ENCODE measurements at places on chromosomes 2 and 18.
A peak's percentile ranks its signal among the peaks of the same experiment; 100 is the strongest.

GRCh38 chr2:37802211-37802752, 122.8 kb upstream of the RMDN2 start:
- no peak for DNase-seq

DNA sequence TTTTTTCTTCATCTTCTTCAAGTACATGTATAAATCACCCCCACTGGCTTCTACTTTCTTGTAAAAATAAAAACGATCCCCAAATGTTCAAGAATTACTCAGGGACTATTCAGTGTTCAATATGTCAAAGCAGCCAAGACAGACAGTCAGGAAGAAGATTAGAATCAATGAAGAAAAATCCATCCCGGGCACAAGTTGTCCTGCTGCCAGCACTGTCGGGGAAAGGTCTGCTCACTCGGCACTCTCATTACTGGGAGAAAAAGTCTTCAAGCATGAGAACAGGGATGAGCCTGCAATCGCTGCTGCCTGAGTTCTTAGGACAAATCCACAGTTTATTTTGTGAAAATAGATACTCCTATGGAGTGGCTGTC, 482.8 kb upstream of the KLHL29 start:
- no peak for DNase-seq

DNA sequence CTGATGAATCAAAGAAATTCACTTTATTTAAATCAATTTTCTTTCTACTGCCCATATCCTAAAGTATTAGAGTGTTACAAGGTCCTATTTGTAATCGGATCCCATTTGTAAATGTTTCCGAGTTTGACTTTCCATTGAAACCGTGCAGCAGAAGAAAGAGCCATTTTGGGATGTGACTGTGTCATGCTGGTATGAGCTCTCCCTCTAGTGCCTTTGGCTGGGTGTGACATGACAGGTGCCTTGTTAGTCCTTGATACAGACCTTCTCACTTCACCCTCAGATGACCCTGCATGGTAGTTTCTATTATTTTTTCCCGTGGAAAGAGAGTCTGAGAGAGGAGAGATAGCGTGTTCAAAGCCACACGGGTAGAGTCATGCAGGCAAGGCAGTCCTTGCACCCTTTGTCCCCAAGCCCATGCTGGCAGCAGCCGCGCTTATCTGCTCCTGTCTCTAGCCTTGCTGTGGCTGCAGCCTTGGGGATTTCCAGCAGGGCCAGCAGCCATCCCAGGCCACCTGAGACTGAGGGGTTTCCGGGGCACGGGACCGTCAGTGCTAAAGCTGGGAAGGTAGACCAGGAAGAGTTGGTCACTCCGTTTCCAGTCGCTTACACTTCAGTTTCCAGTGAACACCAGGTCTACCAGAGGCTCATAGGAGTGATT, 21.4 kb downstream of the CHMP1B start:
- peak; percentile 11 for DNase-seq

DNA sequence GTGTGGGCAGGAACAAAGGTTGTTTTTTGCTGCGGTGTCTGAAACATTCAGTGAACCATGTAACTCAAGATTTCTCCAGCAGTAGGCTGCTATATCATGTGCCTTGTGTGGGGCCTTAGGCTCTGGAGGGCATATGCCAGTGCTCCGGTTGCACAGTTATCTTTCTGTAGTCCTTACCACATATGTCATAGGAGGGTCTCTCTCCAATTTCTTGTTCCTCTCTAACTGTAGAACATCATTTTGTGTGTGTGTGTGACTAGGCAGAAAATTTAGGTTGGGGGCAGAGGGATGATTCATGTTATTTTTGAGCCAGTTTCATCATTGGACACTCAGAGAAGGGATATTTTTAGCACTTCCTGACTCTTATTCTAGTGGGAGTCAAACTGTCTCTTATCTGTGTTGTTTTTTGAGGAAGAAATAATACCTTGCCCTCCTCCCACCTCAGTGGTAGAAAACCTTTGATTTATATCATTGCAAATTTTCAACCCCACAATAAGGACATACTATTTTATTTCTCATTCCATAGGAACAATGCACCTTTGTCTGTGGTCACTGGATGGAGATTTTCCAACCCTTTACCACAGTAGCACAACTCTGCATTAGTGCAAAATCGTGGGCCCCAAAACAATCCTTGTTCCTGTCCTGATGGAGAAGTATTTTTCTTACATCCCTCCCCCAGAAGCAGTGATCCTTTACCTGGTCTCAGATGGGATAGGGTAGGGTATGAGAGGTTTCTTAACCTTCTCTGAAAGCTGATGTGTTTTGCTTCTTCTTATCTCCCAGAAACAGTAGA, 113.9 kb downstream of the CCDC74A start:
- DNase-seq = no peak

- DNase-seq = no peak
Observed at GRCh38 chr2:23420840-23421476, 36.0 kb downstream of the KLHL29 start.

DNA sequence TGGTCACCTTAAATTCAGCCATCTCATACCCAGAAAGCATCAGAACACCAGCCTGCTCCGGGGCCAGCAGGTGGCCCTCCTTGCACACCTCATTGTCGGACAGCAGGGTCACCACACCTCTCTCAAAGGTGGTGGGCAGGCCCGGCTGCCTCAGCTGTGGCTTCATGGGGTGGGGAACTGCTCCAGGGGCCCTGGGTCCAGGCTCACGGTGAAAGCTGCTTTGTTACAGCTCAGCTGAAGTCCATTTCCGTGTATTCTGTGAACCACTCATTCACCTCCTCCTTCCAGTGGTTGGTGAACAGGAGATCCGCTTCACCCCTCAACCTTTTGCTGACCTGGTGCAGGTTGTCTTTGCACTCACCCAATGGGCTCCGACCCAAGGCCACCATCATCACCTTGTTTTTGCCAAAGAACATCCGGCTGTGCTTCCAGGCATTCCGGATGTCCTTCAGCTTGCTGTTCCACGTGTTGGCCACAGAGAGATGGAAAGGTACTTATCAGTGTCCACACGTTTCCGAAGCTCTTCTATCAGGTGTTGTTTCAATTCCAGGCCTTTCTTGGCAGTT, 78.6 kb upstream of the LDLRAD4 start:
- DNase-seq = no peak

GRCh38 chr2:72211350-72211749, 63.7 kb upstream of the CYP26B1 start:
- no peak for DNase-seq

GRCh38 chr2:131673400-131674173, 145.9 kb downstream of the CCDC74A start:
- DNase-seq = peak; percentile 34

GRCh38 chr2:16441431-16441830, 224.2 kb downstream of the CYRIA start:
- DNase-seq = no peak

DNA sequence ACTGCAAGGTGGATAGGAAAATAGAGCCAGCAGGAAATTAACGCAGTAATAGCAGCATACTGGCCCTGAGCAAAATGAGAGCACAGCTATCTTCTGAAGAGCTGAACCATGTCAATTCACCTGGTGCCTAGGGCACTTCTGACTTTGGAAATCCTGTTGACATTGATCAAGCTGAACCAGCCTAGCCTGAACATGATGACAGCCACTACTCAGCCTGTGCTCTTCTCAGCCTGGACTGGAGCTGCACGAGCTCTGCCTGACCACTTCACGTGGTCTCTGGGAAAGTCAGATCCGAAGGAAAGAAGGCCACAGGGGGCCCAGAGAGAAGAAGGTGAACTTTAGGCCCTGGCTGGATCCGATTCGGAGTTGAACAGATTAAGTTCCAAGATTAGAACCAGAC, 421.9 kb downstream of the LPIN1 start:
- no peak for DNase-seq

GRCh38 chr2:152550386-152550785, 166.9 kb downstream of the PRPF40A start:
- DNase-seq = no peak

DNA sequence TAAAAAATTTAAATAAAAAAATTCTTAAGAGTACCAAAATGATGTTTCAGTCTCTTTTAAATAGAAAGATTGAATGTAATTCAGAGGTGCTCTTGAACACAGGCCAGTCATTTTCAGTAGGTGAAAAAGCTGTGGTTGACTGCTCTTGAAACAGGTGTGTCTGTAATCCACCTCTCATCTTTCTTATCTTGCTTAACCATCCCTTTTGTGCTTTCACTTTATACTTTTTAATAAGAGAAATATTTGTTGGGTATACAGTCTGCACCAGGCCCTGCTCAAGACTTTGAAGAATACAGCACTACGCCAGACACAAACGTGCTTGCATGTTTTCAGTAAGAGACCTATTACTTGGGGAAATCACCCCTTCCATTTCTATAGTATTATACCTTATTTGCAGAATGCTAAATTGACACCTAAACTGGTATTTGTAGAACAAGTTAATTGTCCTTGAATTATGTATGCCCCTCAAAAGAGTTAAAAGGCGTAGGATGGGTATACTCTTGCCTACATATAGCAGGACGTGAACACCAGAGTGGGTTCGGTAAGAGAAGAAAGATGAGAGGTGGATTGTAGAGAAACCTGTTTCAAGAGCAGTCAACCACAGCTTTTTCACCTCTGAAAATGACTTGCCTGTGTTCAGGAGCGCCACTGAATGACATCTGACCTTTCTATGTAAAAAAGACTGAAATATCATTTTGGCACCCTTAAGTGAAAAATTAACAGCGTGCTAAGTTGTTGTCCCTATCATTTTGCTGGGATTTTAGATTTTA, 4.0 kb upstream of the RTN4 start:
- DNase-seq = no peak

DNA sequence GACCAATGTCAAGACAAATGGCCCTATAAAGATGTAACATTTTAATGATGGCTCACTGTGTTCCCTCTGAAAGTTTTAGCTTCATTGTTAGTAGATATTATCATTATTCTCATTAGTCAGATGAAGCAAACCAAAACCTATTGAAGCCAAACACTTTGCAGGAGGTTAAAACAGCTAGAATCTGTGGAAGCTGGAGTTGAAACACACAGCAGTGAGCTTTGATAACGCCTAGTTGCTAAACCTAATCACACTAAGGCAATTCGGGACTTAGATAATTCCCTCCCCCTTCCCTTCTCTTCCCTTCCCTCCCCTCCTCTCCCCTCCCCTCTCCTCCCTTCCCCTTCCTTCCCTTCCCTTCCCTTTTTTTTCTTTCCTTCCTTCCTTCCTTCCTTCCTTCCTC, 165.7 kb downstream of the TRIB2 start:
- DNase-seq = no peak

DNA sequence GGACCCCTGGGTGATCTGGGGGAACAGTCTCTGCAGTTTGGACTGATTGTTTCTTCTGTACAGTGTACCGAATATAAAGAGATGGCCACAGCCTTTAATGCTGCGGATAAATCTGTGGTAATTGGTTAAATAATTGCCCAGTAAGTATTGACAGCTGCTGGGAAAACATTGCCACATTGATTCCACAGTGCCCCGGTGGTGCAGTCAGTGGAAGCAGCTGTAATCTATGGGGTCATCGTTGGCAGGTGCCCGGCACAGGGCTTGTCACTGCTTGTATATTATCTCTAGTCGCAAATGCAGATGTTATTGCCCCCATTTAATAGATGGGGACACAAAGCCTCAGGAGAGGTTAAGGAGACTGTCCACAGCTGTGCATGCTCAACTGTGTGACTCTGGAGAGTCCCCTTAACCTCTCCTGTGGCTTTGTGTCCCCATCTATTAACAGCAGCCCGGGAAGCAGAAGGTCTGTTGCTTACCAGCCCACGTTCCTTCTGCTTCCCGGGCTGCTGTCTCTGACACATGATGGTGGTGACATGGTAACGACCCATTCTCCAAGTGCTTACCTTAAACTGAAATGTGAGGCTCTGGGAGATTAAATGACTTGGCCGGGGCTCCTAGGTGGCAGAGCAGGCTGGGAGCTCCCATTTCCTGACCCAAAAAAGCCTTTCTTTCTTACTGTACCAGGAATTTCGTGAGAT, 76.9 kb downstream of the NCK2 start:
- DNase-seq = no peak

DNA sequence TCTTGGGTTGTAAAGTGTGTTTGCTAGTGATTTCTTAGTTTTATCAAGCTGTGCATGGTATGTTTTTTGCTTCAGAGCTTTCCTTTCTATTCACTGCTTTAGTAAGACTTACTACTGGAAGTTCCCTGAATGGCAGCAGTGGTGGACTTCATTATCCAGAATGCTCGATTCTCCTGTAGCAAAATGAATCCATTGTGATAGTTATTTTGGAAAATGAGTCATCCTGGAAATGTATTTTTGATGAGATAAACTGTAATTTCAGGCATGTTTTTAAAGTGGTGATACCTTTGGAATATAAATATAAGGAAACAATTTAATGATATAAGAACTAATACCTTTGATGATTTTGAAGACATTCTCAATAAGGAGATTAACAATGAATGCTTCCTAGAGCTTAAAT, 387.1 kb downstream of the PTPRM start:
- no peak for DNase-seq

DNA sequence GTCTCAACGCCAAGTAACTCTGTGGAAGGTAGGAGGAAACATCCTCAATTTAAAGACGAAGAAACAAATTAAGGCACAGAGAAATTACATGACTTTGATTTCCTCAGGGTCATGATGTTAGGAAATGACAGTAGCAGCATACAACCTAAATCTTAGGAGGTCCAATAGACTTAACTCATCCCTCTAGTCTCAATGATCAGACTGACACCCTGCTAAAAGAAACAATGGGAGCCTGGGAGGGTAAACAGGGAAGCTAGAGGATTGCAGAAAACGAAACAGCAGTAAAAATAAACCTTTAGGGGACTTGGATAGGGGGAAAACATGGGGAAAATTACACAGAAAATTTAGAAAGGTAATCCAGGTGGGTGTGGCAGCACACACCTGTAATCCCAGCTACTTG, 56.0 kb downstream of the ROCK2 start:
- no peak for DNase-seq

DNA sequence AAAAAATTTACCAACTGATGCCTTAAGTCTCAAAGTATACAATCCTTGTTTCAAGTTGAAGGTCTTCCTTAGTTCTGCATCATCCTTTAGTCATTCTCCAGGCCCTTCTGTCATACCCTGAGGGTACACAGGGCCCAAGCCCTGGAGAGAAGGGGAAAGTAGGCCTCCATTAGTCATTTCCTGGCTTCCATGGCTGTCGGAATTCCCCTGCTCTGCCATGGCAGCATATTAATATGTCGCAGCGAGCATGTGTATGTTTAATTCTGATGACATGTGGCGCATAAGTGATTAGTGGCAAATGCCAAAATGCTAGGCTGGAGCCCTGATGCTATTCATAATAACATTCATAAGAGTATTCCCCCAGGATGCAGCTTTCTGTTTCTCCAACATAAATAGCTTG, 22.1 kb downstream of the GPR39 start:
- DNase-seq = no peak

GRCh38 chr2:30732876-30733275, 74.4 kb downstream of the CAPN13 start:
- no peak for DNase-seq

DNA sequence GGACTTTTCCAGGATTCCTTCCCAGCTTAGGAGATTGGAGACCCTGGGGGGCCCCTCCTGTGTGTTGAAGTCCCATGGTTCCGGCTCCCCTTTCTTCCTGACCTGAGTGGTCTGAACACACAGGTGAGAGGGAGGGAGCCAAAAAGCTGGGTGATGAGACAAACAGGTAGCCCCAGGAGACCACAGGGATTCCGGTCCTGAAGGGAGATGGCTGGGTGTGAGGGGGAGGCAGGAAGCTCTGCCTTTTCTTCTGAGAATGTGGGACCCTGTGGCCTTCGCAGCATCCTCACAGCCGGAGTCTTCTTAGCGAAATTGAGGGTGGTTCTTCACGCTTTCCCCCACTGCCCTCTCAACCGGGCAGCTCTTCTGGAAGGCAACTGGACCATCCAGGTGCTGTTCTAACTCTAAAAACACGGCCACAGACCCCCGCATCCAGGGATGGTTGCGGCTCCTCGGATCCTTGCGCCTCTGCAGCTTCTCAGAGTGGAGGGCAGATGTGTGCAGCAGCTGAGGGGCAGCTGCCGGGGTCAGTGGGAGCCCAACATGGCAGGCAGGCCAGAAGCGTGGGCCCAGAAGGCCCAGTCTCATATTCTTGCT, 4.4 kb downstream of the SLC66A3 start:
- no peak for DNase-seq
